Breast epithelium (tissue), 4 donors: ENCODE measurements at places on chromosomes 12 and 14. TPM values are rescaled to one million over a fixed set of nuclear protein-coding genes. Genes with fewer than 3 reads are reported as not detected.

- no peak for DNase-seq
These were observed 1089.1 kb downstream of the SLC6A15 start for GRCh38 chr12:83823386-83824045.

DNA sequence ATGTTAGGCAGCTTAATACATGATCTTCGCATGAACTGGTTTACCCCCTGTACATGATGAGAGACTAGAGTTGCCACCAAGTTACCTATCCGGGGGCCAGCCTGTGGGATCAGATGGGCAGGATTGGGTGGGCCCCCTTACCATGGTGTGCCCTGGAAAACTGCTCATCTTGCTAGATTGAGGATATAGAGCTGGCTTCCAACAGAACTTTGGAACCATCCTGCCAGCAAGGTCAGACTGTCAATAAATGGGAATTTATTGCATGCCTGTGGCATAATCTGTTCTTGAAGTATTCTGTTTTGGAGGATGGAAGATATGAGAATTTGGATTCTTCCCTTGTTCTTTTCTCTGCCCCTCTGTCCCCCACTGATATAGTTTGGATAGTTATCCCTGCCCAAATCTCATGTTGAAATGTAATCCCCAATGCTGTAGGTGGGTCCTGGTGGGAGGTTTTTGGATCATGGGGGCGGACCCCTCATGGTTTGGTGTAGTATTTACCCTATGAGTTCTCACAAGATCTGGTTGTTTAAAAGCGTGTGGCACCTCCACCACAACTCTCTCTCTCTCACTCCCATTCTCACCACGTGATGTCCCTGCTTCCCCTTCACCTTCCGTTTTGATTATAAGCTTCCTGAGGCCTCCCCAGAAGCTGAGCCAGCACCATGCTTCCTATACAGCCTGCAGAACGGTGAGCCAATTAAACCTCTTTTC is 3.7 kb upstream of the TM9SF1 start:
- DNase-seq, result no peak

- DNase-seq, result no peak
These were observed 80.8 kb downstream of the C14orf132 start for GRCh38 chr14:96119947-96120346.

DNA sequence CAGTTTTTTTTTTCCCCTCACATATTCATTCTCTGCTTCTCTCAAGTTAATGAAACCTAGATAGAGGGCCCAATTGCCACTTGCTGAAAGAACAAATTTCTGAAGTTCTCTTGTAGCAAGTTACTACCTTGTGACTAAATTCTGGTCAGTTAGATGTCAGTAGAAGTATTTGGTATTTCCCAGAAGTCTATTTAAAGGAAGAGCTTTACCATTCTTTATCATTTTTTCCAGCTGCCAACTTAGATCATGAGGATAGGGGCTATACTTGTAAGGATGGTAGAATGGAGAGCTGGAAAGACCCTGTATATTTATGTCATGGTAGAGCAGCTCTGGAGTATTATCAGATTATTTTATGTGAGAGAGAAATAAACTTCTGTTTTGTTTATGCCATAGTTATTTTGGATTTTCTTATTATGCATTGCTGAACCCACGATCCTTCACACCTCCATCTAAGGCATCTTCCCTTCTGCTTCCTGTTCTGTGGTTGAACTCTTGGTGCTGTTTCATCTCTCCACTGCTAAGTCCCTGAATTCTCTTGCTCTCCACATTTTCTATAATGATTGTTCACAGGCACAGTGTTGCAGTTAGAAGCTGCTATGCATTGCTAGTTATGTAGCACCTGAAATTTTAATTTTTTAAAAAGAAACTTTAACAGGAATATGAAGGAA is 25.9 kb downstream of the FUT8 start:
- no peak for DNase-seq

Gene DPF3
- total RNA-seq, result 2.8 TPM
